ENCODE measurements at places on chromosomes 7 and 10.

GRCh38 chr10:12048547-12048946 lies 5.9 kb upstream of the UPF2 start:
- no peak for DNase-seq

GRCh38 chr7:49771427-49772176 lies 1.8 kb upstream of the VWC2 start:
- no peak for DNase-seq

- no peak for DNase-seq
These were observed 120.3 kb downstream of the PTEN start for GRCh38 chr10:87983716-87984115.

GRCh38 chr7:39594988-39595620 lies 28.3 kb upstream of the RALA start:
- DNase-seq = no peak

- no peak for DNase-seq
These were observed 80.5 kb downstream of the ABI1 start for GRCh38 chr10:26780106-26780792.

- DNase-seq = no peak
These were observed 7.5 kb upstream of the JAKMIP3 start for GRCh38 chr10:132058111-132058745.

GRCh38 chr10:36759141-36759805 lies 366.1 kb upstream of the ANKRD30A start:
- DNase-seq = no peak
